ENCODE measurements at places on chromosomes 16 and 17. TPM values are rescaled to one million over a fixed set of nuclear protein-coding genes. Genes with fewer than 3 reads are reported as not detected.

LYRM9 gene
- total RNA-seq: 4.4 TPM

HES7 gene
- total RNA-seq: under 0.01 TPM

- H3K4me3 ChIP-seq: no peak overlapping the region
- H3K4me1 ChIP-seq: no peaks in the 10 kb centered on the region
- H3K27ac ChIP-seq: no peak overlapping the region
- H3K36me3 ChIP-seq: no peaks in the 10 kb centered on the region
Measured at GRCh38 chr16:68790130-68790761, 53.1 kb upstream of the TANGO6 start.

GRCh38 chr17:2292100-2292499, 11.5 kb downstream of the SMG6 start:
- DNase-seq: peak; percentile 79
- no peak overlapping the region for H3K4me3 ChIP-seq
- no peaks in the 10 kb centered on the region for H3K4me1 ChIP-seq

DNA sequence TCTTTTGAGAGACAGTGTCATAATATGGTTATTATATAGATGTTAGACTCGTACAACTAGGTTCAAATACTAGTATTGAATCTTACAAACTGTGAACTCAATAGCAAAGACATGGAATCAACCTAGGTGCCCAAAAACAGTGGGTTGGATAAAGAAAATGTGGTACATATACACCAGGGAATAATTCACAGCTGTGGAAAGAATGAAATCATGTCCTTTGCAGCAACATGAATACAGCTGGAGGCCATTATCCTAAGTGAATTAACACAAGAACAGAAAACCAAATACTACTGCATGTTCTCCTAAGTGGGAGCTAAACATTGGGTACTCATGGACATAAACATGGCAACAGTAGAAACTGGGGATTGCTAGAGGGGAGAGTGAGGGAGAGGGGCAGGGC, 8.1 kb downstream of the PHKB start:
- peaks cover 2% of the 10 kb centered on the region for H3K36me3 ChIP-seq
- H3K27me3 ChIP-seq: no peaks in the 10 kb centered on the region
- no peak for DNase-seq
- no peak overlapping the region for H3K4me3 ChIP-seq
- H3K27ac ChIP-seq: no peak overlapping the region

DNA sequence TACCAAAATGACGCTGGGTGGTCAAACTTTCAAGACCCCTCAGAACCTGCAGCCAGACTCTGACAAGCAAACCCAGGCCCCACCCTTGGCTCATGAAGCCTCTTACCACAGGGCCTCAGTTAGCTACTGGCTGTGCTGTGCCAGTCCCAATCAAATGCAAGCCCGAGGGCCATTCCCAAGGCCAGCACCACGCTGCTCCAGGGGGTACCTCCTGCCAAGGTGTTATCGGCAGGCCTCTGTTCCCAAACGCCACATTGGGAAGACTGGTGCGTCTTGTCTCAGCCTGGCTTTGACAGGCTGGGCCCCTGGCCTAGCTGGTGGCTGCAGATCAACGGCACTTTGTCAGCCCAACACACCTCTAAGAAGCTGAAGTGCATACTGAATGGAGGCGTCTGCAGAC, 35.8 kb upstream of the NOG start:
- H3K36me3 ChIP-seq: no peaks in the 10 kb centered on the region
- no peak overlapping the region for H3K4me3 ChIP-seq
- DNase-seq: no peak
- H3K4me1 ChIP-seq: no peaks in the 10 kb centered on the region

GRCh38 chr17:72123530-72124437, 3.0 kb downstream of the SOX9 start:
- H3K4me3 ChIP-seq: peak overlapping the region; percentile 76
- H3K27ac ChIP-seq: no peak overlapping the region
- no peak for DNase-seq
- H3K36me3 ChIP-seq: peaks cover 6% of the 10 kb centered on the region

DNA sequence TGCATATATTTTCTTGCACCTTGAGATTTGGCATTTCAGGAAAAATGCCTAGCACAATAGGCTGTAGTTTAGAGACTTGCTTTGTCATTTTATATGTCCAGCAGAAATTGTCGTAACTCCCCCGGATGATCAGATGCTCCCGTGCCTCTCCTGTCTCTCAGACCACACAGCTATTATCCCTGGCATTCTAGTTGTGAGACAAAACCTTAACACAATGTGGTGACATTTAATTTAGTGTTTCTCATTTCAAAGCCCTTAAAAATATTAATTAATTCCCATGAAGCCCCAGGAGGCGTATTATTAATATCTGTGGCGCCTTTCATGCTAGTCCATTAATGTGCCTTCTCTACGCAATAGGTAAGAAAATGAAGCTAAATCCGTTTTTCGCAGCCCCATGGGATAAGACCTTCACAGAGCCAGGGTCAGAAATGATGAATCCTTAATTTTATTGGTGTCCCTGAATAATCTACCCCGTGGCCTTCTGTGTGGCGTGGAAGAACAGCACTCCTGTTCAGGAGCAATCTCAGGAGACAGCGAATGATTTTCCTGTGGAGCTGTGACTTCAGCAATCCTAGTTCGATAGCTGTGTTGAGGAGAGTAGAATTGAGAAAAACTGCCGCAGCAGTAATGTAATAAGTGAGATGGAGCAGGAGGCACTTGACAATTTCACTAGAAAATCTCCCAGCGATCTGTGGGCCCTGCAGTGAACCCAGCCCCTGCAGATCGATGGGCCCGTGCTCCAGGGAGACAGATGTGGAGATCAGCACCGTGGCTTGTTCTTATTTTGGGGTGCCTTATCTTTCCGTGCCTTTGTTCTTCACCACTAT, 157.9 kb downstream of the RPTOR start:
- peaks cover 12% of the 10 kb centered on the region for H3K4me1 ChIP-seq
- no peaks in the 10 kb centered on the region for H3K36me3 ChIP-seq
- no peak overlapping the region for H3K27ac ChIP-seq
- DNase-seq: no peak
- H3K4me3 ChIP-seq: no peak overlapping the region

GRCh38 chr17:80737106-80738019, 192.7 kb downstream of the RPTOR start:
- no peaks in the 10 kb centered on the region for H3K4me1 ChIP-seq
- no peaks in the 10 kb centered on the region for H3K36me3 ChIP-seq
- no peak overlapping the region for H3K4me3 ChIP-seq
- DNase-seq: no peak
- H3K27me3 ChIP-seq: no peaks in the 10 kb centered on the region
- no peak overlapping the region for H3K27ac ChIP-seq

DNA sequence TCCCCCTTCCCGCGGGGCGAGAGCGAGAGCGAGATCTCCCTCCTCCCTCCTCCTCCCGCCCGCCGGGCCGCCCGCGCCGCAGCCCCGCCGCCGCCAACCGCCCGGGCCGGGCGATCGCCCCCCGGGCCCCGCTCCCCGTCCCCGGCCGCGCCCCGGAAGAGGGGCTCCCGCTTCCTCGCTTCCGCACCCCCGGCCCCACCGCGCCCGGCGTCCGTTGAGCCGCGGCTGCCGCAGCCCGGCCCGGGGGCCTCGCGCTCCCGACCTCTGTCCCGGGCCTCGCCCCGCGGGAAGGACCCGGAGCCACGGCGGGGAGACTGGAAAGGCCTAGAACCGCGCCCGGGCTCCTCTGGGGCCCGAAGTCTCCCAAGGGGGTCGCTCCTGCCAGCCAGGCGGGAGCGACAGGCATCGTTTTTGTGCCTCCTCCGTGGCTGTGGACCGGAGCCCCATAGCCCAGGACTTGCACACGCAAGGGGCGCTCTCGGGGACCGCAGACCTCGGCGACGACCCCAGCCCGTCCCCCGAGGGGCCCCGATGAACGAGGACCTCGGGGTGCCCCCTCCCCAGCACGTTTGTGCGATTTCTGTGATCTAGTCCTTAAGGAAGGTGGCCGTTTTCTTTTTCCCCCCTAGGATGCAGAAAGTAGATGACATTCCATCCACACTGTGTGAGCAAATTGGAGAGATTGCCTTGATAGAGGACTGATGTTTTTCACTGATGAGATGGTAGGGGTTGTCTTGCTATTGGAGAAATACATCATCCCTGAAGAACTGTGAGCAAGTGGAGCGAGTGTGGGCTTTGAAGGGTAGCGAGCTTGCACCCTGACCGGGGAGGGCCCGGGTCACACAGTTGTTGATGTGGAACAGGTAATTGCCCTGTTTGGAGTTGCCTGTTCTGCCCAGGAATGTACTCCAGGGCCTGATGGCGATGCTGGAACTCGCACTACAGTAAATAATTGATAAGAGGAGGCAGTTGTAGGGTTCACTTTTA, 611 bp downstream of the BANP start:
- H3K27me3 ChIP-seq: no peaks in the 10 kb centered on the region
- DNase-seq: peak; percentile 18
- peaks cover 13% of the 10 kb centered on the region for H3K4me1 ChIP-seq
- peaks cover 3% of the 10 kb centered on the region for H3K36me3 ChIP-seq
- H3K4me3 ChIP-seq: peak overlapping the region; percentile 88

DNA sequence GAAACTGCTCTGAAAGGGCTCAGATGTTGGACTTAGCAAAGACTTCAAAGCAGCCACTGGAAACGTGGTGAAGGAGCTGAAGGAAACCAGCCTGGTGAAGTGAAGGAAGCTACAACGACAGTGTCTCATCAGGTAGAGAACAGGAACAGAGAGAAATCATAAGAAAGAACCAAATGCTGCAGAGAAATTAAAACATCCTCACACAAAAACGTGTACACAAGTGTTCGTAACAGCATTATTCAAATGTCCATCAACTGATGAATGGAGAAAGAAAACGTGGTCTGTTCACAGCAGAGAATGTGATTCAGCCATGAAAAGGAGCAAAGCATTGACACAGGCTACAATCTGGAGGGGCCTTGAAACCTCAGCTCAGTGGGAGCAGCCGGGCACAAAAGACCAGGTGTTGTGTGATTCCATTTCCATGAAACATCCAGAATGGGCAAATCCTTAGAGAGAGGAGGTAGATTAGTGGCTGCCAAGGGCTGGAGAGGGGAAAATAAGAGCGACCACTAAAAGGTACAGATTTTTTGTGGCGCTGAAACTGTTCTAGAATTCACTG, 26.9 kb downstream of the IFT140 start:
- H3K27ac ChIP-seq: no peak overlapping the region
- H3K4me1 ChIP-seq: no peaks in the 10 kb centered on the region
- no peak overlapping the region for H3K4me3 ChIP-seq
- DNase-seq: no peak

DNA sequence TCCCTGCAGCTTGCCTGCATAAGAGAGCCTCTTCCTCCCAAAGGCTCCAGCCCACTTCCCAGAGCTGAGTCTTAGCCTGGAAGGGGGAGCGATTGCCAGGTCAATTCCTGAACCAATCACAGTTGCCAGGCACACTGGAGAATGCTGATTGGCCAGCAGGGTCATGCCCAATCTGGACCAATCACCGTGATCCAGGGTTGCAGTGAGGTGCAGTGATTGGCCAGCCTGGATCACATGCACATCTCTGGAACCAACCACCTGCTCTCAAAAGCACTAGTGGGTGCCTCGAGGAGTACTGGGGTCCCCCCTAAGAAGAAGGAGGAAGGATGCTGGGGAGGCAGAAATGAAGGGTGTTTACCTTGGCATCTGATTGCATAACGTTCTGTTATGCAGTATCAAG, 18.4 kb downstream of the NAGPA start:
- H3K4me3 ChIP-seq: no peak overlapping the region
- no peaks in the 10 kb centered on the region for H3K36me3 ChIP-seq
- no peak overlapping the region for H3K27ac ChIP-seq
- no peaks in the 10 kb centered on the region for H3K4me1 ChIP-seq
- peaks cover 5% of the 10 kb centered on the region for H3K27me3 ChIP-seq

All from fibroblast of lung (primary cell).